ENCODE measurements at places on chromosomes 1 and 21.

DNA sequence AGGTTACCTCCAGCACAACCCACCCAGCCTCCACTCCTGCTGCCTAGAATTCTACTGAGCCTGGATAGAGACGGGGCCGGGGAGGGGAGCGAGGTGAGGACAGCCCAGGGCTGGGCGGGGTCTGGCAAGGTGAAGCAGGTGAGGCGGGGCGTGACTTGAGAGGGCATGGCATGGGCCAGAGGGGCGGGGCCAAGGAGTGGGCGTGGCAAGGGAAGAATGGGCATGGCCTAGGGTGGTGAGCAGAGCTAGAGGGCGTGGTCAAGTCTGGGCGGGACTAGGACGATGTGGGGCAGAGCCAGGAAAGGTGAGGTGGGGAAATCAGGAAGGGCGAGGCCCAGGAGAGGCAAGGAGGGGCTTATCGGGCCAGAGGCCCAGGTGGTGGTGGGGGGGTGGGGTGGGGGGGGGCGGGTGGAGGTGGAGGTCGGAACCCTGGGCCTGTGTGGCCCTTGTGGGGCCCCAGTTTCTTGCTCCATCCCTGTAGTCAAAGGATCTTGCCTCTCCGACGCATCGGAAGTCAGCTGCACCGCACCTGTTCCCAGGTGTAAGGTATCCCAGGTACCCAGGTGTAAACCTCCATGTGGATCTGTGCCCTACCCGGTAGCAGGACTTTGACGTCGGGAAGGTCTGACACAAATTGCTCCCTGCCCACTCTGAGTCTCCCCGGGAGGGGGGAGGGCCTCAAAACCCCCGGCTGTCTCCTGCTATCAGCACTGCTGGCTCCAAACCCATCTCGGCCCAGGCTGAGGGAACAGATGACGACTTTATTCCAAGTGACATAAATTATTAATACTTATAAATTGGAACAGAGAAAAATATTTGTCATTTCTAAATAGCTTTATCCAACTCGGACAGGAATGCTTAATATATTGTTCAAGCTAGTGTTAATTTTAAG lies 32.9 kb upstream of the UTS2 start:
- peak; percentile 3 for DNase-seq

GRCh38 chr1:186483561-186483960 lies 22.6 kb upstream of the PDC start:
- no peak for DNase-seq

DNA sequence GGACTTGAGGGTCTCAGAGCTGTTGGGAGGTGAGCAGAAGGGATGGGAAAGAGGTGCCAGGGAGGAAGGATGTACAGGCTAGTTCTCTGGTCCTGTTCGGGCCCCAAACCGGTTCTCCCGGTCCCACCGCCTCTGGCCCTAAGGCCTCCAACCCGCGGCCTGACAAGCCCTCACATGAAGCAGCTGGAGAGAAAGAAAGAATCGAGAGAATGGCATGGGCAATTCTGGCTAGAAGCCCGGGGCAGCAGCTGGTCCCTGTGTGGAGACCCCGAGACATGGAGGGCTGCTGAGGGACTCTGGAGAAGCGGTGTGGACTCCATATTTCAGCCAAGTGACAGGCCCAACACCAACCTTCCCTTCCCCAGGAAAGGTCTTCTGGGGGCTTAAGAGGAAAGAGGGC lies 730 bp downstream of the CDC42SE1 start:
- no peak for DNase-seq

GRCh38 chr1:179447489-179447888 lies 81.7 kb downstream of the AXDND1 start:
- DNase-seq, result no peak

DNA sequence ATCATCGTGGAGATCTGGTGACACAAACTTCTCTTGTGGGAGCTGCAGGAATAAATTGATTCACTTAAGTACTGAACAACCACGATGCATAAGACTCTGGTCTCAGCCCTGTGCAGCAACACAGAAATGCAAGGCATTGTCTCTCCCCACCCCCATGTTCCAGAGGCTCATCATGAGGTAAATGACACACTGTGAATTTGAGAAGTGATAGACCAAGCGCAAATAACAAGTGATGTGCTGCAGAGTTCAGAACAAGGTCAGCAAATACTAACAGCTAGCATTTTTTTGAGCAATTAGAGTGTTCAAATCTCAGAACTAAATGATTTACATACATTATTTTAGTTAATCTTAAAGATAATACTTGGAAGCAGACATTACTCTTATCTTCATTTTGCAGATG lies 223.7 kb downstream of the SEC16B start:
- DNase-seq, result no peak

DNA sequence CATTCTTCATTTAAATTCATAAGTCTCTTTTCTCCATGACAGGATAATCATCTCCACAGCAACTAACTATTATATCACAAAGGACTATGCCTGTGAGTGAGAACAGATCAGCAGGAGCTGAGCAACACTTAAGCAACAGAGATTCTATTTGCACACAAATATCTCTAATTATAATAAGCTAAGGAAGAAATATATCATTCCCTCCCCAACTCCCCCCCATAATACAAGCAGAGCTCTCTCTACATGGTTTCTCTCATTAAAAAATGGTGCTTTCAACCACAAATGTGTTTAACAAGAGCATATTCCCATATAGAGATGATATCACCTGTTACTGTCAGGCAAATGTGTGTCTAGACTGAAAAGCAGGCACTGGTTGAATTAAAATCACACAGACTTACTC lies 34.5 kb upstream of the NIBAN1 start:
- DNase-seq, result no peak
